Inflammatory macrophage treated with lipopolysaccharide for 4 hours (primary cell): ENCODE measurements at places on chromosomes 1 and 21.

GRCh38 chr1:61968869-61969268 is 225.8 kb upstream of the L1TD1 start:
- no peak for DNase-seq

GRCh38 chr1:147834181-147834580 is 68.4 kb upstream of the GJA8 start:
- DNase-seq: no peak

- no peak for DNase-seq
Measured at GRCh38 chr1:166888373-166889111, 12.5 kb upstream of the TADA1 start.

DNA sequence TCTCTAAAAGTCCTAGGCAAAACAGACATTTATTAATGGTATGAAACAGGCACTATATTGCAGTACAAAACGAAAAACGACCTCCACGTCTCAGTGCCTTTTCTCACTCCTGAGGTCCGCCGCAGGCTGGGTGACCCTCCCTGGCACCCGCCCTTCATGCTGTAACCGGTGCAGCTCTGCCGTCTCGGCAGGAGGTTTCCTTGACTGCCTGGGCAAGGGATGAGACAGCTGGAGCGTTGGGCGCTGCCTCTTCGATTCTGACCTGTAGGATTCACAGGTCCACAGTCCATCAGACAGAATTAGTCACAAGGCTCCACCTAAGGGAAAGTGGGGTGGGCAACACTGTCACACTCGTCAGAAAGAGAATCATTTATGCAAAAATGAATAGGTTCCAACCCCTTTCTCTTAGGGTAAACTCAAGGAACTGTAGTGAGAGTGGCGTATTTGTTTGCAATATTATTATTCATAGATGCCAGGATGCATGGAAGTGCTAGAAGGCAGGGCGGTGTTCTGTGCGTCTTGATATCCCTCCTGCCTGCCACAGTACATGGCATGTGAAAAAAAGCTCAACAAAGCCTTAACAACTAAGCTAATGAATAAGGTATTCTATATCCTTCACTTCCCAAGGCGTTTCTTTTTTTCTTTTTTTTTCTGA is 23.5 kb upstream of the ZBTB18 start:
- DNase-seq: no peak

DNA sequence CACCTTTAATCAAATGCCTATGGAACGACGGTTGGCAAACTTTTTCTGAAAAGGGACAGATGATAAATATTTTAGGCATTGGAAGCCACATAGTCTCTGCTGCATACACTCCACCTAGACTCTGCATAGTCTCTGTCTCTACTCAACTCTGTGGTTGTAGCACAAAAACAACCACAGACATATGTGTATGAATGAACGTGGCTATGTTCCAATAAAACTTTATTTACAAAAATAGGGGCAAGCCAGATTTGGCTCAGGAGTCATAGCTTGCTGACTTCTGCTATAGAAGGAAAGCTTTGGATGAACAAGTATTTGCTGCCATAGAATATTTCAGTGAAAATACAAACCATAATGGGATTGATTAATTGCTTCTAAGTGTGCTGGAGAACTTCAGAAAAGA is 37.5 kb upstream of the ADORA3 start:
- no peak for DNase-seq

DNA sequence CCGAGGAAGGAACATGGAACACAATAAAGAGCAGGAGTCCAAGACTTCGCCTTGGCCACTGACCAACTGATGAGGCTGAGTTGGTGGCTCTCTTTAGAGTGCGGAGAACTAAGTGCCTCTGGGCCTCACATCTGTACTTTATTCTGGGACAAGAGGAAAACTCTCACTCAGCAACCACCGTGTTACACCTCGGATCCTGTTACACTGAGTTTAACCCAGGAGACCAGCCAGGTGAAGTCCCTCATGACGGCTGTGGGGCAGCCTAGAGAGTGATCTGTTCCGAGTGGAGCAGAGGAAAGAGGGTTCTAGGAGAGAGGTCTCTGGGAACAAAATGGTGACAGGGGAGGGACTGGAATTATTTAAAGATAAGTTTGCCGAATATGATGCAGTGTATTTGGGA is 33.5 kb upstream of the AGL start:
- DNase-seq: no peak

DNA sequence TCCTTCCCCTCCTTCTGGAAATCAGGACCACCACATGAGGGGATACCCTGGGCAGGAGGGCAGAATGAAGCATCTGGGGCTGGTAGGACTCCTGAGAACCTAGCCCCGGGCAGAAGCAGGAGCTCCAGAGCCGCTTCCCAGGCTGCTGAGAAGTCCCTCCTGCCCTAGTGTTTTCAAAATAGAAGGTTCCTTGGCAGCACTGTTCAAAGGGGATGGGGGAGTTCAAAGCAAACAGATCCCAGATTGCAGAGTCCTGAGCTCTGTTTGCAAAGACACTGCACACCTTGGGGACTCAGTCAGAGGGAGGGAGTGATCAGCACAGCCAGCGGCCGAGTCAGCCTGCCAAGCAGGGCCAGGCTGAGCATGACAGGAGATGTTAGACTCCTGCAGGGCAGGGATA is 177.8 kb downstream of the PTPRU start:
- no peak for DNase-seq

GRCh38 chr1:84426376-84426775 is 28.1 kb downstream of the DNASE2B start:
- no peak for DNase-seq

DNA sequence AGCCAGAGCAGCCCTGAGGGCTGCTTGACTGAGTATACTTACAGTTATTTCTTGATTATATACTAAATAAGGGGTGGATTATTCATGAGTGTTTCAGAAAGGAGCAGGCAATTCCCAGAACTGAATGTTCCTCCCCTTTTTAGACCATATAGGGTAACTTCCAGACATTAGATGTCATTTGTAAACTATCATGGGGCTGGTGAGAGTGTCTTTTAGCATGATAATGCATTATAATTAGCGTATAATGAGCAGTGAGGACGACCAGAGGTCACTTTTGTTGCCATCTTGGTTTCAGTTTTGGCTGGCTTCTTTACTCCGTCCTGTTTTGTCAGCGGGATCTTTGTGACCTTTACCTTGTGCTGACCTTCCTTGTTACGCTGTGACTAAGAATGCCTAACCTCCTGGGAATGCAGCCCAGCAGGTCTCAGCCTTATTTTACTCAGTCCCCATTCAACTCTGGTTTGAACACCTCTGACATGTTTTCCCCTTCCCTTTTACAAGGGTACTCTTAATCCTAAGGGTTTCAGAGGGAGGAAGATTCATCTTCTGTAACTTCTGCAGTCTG is 16.2 kb downstream of the KCTD3 start:
- DNase-seq: no peak

GRCh38 chr1:36408479-36408878 is 10.8 kb upstream of the LSM10 start:
- DNase-seq: no peak

DNA sequence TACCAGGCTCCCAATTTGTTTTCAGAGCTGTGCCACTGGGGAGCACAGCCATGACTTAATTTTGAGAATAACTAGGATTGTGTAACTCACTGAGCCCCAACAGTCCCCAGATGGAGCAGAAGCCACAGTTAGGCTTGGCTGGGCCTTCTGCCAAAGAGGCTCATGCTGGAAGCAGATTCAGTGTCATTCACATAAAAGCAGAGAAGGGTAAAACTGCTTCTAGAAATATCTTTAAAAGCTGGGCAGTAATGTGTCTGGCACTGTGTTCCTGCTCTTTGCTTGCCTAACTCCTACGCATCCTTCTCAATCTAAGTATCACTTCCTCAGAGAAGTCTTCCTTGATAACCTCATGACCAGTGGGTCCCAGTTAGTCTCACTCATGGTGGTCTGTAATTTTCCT is 20.3 kb downstream of the STK40 start:
- DNase-seq: peak; percentile 90

DNA sequence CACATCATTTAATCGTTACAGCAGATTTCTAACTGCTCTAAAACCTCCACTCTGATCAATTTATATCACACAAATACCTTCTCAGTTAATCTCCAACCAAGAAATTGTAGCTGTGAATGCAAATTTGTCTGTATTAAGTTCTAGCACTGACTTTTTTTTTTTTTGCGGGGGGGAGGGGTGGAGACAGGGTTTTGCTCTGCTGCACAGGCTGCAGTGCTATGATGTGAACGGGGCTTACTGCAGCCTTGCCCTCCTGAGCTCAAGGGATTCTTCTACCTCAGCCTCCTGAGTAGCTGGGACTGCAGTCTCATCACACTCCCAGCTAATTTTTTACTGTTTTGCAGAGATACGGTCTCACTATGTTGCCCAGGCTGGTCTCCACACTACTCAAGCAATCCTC is 163.6 kb downstream of the RERE start:
- DNase-seq: no peak

DNA sequence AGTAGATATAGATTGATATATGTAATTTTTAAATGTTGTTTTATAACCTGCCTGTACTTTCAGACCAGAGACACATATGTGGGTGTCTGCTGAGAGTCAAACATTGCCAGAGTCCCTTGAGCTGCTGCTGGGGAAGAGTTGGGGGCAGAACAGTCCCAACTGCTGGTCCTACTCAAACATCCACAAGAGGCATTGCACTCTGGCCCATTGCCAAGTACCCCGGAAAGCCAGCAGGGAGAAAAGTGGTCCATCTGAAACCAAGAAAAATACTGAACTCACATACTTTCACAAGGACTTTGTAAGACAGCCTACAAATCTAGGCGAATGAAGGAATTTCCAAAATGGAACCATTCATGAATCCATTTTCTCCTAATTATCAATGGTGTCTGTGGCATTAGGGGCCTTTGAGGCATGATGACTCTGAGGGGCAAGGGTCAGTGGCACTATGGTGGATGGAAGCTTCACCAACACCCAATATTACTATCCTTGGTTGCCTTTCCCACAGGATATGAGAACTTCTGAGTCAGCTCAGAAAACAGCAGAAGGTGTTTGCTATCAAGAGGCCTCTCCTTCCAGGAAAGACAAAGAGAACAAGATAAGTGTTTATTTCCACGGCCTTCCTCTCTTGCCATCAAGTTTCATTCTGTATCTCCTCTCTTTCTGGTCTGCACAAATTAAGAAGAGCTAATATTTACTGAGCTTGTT is 7.3 kb upstream of the TBX15 start:
- DNase-seq: no peak

DNA sequence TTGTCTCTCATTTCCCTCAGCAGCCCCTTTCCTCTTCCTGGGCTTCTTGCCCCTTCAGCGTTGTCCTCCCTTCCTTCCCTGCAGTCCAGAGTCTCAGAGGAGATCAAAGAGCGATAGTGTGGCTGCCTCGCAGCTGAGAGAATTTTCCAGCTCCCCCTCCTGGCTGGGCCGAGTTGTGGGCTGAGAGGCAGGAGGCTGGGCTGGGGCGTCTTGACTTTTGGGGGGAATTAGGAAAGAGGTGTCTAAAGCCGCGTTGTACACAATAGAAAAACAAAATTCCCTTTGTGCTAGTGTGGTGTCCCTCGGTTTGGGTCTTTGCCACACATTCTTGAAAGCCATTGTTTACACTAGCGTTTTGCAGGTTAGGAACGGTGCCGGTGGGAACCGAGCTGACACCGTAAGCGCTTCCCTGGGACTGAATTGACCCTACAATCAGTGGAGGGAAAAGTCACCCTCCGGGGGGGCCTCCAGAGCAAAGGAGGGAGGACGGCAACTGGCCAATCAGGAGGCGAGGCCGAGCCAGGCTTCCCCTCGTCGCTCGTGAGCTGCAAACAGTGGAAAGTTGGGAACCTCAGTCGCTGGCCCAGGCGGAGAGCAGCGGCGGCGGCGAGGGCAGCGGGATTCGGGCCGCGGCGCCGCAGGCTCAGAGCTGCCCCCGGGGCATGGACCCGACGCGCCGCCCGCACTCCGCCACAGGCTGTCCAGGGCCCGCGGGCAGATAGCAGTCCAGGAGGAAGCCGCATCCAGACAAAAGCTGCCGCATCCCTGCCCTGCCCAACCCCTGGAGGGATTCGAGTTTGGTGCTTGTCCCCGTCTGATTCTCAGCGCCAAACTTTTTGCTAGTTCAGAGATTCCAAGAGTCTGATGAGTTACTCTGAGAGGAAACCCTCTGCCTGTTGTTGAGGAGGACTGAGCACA is at the start of gene HMCN1:
HMCN1 (plus strand) TSS at position 574 of the 918 bp plus-strand sequence. CDS start 389 bp downstream, outside the sequence.
- DNase-seq: peak; percentile 11
